ENCODE measurements at places on chromosomes 2 and 18.

- DNase-seq: no peak
These were observed 553.4 kb downstream of the TNS1 start for GRCh38 chr2:217449444-217449843.

DNA sequence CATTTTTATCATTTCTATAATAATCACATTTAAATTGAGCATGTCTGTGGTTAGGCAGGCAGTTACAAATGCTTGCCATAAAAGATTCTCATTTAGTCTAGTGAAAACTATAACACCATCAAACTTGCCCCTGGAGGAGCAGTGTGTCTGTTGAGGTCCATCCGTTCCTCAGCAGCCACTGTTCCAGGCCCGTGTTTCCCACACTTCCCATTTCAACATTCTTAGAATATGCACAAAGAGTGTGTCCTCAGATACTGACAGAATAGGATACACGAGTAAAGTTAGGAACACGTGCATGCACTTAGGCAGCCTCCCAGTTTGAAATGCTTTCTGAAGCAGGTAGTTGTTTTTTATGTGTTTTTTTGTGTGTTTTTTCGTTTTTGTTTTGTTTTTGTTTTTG, 39.9 kb downstream of the NCK2 start:
- DNase-seq: no peak

GRCh38 chr2:239685556-239685955, 284.7 kb upstream of the HDAC4 start:
- DNase-seq: no peak

- DNase-seq: no peak
These were observed 72.9 kb downstream of the BIN1 start for GRCh38 chr2:127034051-127034450.

DNA sequence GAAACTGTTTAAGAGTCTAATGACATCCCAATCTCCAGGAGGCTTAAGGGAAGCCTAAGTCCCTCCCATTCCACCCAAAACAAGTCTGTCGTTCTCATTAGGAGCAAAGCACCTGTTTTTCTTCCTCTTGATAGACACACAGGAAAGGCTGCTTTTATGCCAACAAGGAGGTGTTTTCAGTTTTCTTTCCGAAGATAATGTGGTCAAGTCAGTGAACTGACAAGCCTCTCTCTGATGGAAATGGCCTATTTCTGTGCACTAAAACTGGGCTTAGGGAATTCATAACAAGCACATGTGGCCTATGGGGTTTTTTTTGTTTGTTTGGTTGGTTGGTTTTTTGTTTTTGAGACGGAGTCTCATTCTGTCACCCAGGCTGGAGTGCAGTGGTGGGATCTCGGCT, 36.2 kb downstream of the FBLN7 start:
- DNase-seq: no peak

DNA sequence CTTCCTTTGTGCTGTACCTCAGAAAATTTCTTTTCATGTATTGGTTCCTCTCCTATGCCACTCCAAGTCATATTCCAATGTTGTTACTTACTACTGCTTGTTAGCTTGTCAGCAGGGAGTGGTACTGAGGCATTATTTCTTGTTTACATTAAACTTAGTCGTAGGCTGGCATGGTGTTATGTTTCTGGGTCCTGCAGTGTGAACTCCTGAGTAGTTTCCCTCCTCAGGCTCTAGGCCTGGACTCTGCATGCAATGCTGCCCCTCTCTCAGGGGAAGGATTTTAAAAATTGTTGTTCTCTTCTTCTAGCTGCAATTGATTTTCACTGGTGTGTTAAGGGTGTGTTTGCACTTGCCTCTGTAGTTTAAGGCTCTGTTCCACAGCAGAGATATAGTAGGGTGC, 671.6 kb downstream of the PLCL1 start:
- DNase-seq: no peak

DNA sequence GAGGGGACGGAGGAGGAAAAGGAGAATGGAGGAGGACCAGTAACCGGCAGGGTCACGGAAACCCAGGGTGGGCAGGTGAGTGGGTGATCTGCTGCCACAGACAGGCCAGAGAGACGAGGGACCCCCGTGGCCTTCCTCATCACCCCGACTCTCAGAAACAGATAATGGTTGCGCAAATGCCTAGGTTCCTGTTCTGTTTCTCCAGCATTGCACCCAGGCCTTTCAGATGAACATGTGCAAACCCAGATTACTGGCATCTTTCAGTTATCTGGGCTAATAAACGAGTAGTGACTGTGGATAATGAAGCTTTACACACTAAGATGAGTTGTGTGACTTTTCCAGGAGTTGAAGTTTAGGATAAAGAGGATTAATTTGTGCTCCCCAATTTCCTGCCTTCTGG, 46.5 kb downstream of the TET3 start:
- no peak for DNase-seq

GRCh38 chr2:82740527-82740926, 1718.6 kb downstream of the SUCLG1 start:
- no peak for DNase-seq

DNA sequence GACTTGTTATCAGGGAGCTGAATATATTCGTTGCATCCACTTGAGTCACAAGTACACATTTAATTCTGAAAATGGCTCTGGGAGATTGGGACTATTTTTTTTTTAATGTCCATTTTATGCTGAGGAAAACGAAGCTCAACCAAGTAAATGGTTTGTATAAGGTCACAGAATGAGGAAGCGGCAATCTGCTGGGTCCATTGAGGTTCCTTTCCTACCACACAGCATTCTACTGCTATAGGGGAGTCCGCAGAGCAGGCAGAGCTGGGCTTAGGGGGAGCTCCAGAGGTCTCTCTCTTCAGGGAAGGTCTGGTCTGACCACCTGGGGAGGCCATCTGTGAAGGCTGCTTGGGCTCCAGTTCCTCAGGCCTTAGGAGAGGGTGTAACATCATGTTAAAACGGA, 77.9 kb downstream of the MCFD2 start:
- DNase-seq: no peak

- no peak for DNase-seq
These were observed 489.1 kb upstream of the LRATD1 start for GRCh38 chr2:14143435-14143834.

- peak; percentile 74 for DNase-seq
These were observed 7.9 kb downstream of the ARL4C start for GRCh38 chr2:234488913-234489451.

DNA sequence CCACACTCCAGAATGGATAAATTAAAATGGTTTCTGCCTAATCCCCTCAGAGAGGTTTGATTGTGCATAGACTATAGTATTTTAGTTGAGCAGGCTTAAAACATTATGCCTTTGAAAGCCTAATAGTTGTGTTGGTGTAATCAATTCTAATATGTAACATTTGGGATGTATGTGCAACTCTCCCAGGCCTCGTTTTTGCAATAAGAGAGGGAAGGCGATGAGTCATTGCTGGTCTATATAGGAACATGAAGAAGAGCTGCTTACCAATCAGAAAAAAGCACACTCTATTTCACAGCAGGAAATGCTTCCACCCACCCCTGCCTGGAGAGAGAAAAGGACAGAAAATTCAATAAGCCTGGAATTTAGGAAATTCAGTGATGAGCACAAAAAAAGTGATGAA, 1424.0 kb upstream of the PIK3C3 start:
- no peak for DNase-seq

GRCh38 chr2:47079515-47080412, 75.3 kb downstream of the STPG4 start:
- DNase-seq: no peak

GRCh38 chr2:143903172-143903856, 616.6 kb downstream of the ZEB2 start:
- no peak for DNase-seq

DNA sequence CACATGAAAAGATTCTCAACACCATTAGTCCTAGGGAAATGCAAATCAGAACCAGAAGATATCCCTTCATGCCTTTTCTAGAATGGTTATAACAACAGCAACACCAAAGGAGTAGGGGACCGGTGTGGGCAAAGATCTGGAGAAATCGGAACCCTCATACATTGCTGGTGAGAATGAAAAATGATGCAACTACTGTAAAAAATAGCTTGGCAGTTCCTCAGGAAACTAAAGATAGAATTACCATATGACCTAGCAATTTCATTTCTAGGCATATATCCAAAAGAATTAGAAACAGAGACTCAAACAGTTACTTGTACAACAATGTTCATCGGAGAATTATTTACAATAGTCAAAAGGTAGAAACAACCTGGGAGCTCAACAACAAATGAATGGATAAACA, 29.2 kb upstream of the CDH7 start:
- no peak for DNase-seq

GRCh38 chr2:166487171-166487570, 6.9 kb downstream of the SCN7A start:
- DNase-seq: no peak

GRCh38 chr18:48975817-48976649, 25.3 kb upstream of the SMAD7 start:
- DNase-seq: peak; percentile 26

- no peak for DNase-seq
These were observed 6.8 kb upstream of the SLC1A4 start for GRCh38 chr2:64982311-64982857.

- no peak for DNase-seq
These were observed 30.5 kb downstream of the MAL start for GRCh38 chr2:95056044-95056443.

DNA sequence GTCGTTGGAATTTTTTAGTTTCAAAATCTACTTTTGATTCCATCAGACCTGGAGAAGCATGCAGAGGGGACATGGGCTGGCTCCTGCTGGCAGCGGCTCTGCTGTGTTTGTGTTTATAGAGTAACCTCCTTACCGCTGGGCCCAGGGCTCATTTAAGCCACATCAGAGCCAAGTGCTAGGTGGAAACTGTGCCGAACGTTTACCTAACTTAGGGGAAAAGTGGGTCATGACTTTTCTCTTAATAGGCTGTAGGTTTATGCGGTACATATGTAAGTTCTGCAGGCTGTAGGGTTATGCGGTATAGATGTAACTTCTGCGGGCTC, 17.7 kb downstream of the CNDP2 start:
- DNase-seq: no peak

DNA sequence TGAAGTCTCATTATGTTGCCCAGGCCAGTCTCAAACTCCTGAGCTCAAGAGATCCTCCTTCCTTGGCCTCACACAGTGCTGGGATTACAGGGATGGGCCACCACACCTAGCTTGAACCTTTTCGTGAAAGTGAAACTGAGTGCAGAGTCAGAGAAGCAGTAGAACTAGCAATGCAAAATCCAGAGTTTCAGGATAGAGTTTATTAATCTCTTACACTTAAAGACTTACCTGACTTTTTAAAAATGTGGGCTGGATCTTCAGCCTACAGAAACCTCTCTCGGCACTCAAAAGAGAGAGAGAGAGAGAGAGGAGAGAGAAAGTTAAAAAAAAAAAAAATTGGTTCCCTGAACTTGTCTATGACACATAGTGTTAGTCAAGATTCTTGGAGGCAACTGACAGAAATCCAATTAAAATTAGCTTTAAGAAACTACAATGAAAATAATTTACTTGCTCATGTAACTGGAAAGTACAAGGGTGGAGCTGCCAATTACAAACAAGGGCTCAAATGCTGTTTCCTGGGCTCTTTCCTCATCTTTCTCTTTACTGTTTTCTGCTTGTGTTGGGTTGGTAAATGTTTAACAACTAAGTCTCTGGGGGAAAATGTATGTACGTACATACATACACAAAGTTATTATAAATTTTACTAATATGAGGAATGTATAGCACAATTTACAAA, 98.1 kb upstream of the CERS6 start:
- DNase-seq: no peak

DNA sequence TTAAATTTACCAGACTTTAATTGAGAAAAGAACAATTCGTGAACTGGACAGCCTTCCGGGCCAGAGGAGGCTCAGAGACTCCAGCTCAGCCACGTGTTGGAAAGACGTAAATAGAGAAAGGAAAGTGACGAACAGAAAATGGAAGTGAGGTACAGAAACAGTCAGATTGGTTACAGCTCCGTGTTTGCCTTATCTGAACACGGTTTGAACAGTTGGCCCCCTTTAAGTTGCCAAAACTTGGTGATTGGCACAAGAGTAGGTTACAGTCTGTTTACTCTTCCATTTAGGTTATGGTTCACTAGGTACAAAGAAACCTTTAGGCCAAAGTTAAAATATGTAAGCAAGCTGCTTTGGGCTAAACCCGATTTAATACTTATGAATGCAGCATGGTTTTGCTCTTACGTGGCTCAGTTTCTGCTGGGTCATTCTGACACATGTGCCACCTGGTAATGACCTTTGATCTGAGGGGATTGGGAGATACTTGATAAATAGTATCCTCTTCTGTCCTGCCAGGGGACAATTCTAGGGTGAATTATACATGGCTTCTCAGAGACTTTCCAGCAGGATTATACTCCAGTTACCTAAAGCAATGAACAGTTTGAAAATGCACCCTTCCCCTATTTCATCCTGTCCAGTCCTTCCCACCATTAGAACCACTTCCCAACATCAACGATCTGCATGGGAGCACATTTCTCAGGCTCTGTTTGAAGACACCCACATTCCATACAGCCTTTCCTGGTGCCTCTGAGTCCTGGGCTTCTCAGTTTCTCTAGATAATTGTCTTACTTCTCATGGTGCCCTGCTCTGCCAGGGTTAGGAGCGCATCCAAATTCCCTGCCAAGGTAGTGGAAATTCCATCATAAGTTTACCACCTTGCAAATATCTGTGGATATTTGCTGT, 65.1 kb upstream of the TGIF1 start:
- no peak for DNase-seq

- DNase-seq: no peak
These were observed 217.2 kb upstream of the PKDCC start for GRCh38 chr2:41830600-41830999.

DNA sequence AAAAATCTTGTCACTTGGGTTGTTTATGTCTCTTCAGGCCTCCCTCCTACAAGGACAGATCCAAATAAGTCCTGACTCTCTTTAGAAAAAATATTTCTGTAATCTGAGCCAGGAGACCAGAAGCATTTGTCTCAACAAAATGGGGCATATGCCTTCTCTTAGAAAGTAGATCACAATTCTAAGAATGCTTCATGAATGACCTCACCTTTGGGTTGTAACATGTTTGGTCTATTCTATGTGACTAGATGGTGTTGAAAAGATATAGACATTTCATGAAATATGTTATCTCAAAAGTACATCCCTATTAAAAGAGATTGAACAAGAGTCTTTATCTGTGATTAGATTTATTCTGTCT, 159.0 kb upstream of the SETBP1 start:
- DNase-seq: no peak

- DNase-seq: no peak
These were observed 85.4 kb downstream of the RTN4 start for GRCh38 chr2:54964816-54965215.

GRCh38 chr2:38492042-38492615, 110.6 kb downstream of the HNRNPLL start:
- no peak for DNase-seq

- DNase-seq: no peak
These were observed 33.8 kb downstream of the SMIM21 start for GRCh38 chr18:75393721-75394120.

DNA sequence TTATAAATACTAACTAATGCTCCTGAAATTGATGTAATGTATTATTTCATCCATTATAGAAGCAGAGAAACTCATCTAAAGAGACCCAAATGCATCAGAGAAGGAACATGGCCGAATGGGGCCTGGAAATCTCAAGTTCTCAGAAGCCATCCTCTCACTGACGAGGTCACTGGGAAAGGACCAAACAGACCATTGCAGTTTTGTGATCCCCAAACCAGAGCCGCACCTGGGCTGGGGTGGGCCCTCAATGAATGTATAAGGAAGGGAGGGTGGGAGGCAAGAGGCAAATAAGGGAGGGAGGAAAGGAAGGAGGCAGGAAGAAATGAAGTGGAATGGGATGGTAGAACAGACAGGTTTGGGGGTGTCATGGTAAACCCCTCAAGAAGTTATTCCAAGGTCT, 245.3 kb upstream of the ID2 start:
- no peak for DNase-seq

All from T-cell (primary cell).